Peyer's patch (tissue), 4 donors: ENCODE measurements at places on chromosomes 13 and 19. TPM values are rescaled to one million over a fixed set of nuclear protein-coding genes. Genes with fewer than 3 reads are reported as not detected.

DNA sequence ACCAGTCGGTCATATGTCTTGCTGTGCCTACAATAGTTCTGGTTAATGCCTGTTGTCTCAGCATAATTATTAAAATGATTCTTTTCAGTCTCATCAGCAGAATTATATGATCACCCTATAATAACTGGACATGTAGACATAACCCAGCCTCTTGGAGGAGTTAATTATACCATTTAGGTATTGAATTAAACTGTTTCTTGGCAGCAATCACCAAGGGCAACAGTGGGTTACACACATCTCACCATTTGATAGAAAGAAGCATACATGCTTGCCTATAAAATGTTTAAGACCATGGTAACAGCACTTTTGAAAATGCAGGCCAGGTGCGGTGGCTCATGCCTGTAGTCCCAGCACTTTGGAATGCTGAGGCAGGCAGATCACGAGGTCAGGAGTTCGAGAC, 184.6 kb downstream of the RGCC start:
- no peak overlapping the region for H3K4me3 ChIP-seq
- H3K27me3 ChIP-seq, result no peaks in the 10 kb centered on the region
- H3K36me3 ChIP-seq, result no peaks in the 10 kb centered on the region

GRCh38 chr13:66995203-66995611, 234.9 kb downstream of the PCDH9 start:
- H3K4me1 ChIP-seq, result no peaks in the 10 kb centered on the region
- no peaks in the 10 kb centered on the region for H3K36me3 ChIP-seq
- H3K27ac ChIP-seq, result no peak overlapping the region
- H3K4me3 ChIP-seq, result no peak overlapping the region

DNA sequence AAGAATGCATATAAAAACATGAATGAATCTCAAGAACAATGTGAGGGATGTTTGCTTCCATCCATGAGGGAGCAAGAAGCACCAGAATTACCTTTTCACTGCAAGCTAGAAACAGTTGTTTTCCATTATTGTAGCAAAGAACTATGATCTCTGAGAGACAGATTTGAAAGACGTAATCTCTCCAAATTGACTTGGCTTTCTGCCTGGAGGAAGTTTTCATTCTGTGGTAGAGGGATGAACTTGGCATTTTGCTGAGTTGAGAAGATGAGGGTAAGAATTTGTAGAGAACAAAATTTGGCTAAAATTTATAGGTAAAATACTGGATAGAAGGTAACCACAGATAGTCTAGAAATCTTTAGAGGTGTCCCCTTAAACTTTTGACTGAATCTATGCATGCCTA, 496.8 kb downstream of the TDRD3 start:
- no peaks in the 10 kb centered on the region for H3K27me3 ChIP-seq
- H3K36me3 ChIP-seq, result no peaks in the 10 kb centered on the region
- no peak for DNase-seq
- H3K4me1 ChIP-seq, result no peaks in the 10 kb centered on the region
- no peak overlapping the region for H3K27ac ChIP-seq

GRCh38 chr13:33251131-33251661, 34.4 kb downstream of the STARD13 start:
- DNase-seq, result no peak
- peak overlapping the region; percentile 4 for H3K27ac ChIP-seq
- no peak overlapping the region for H3K4me3 ChIP-seq
- no peaks in the 10 kb centered on the region for H3K4me1 ChIP-seq

DNA sequence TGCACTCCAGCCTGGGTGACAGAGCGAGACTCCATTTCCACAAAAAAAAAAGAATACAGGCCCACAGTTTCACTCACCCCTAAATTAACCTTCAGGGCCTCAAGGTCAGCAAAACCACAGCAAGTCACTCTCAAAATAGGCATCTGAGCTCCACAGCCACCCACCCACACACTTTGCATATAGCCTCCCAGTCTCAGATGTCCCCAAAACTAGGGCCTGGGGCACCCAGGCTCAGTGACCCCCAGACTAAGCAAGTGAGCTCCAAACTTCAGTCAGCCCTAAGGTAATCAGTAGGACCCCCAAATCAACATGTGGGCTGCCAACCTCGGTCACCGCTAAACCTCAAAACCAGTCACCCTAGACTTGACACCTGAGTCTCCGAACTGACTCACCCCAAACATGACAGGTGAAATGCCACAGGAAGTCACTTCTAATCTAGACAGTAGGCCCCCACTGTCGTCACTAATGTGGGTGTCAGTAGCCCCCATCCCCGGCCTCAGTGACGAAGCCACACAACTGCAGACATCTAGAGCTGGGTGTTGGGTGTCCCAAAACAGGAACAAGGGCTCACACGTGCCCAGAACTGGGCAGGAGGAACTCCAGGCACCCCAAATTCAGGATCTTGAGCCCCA, 13.9 kb downstream of the RABAC1 start:
- H3K4me3 ChIP-seq, result no peak overlapping the region
- DNase-seq, result peak; percentile 53
- H3K36me3 ChIP-seq, result no peaks in the 10 kb centered on the region

- DNase-seq, result no peak
- no peak overlapping the region for H3K27ac ChIP-seq
- no peaks in the 10 kb centered on the region for H3K4me1 ChIP-seq
- H3K27me3 ChIP-seq, result no peaks in the 10 kb centered on the region
Measured at GRCh38 chr13:40043764-40044163, 388.3 kb downstream of the COG6 start.

DNA sequence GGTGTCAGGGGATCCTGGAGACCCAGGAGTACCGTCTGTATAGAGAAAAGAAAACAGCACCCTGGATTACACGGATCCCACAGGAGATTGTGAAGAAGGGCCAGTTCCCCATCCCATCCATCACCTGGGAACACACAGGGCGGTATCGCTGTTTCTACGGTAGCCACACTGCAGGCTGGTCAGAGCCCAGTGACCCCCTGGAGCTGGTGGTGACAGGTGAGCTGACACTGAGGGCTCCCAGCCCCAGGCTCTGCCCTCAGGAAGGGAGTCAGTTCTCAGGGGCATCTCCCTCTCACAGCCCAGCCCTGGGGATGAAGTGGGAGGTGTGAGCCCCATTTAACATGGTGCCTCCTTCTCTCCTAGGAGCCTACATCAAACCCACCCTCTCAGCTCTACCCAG, 1.3 kb downstream of the LILRA1 start:
- no peaks in the 10 kb centered on the region for H3K4me1 ChIP-seq
- no peaks in the 10 kb centered on the region for H3K27me3 ChIP-seq
- no peaks in the 10 kb centered on the region for H3K36me3 ChIP-seq
- H3K27ac ChIP-seq, result no peak overlapping the region
- no peak for DNase-seq

KIR2DL3 gene
- total RNA-seq, result not detected

GFY gene
- total RNA-seq, result not detected

C19orf25 gene
- 64.6 TPM for total RNA-seq

KLF12 gene
- total RNA-seq, result 1.4 TPM

KLF2 gene
- total RNA-seq, result 24.0 TPM

PRODH2 gene
- total RNA-seq, result not detected

IZUMO4 gene
- 1.3 TPM for total RNA-seq
